ENCODE measurements at places on chromosomes 4 and X.

DNA sequence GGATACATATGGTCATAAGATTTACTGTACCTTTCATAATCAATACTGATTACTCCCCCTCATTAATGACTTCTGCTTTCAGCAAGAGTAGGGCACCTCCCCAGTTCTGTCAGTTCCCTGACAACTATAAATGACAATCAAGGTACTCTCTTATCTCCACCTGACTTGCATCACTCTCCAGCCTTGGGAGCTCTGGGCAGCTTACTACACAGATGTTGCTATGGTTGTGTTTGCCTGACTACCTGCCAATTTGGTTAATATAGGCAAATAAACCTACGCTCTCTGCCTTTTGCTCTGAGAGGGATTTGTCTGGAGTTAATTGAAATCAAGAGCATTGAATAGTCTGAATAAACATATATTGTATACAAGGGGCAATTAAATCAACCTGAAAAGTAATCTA lies 22.8 kb upstream of the MAP7D3 start:
- DNase-seq: no peak

DNA sequence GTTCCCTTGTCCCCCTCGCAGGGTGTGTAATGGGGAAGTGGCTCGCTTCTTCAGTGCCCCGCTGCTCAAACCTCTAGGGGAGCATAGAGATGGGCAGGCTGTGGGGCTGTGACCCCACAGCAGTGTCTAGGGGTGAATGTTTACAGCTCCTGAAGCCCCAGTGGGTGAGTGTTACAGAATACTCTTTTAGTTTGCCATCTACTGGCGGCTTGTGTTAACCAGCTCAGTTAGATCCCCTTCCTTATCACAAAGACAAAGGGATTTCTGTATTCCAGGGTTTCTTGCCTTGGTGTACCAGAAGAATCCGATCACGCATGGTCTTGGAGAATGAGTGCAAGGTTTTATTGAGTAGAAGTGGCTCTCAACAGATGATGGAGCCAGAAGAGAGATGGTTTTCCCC lies 108.1 kb upstream of the IQCM start:
- no peak for DNase-seq

GRCh38 chr4:112808001-112808400 lies 171.1 kb downstream of the LARP7 start:
- DNase-seq: no peak

DNA sequence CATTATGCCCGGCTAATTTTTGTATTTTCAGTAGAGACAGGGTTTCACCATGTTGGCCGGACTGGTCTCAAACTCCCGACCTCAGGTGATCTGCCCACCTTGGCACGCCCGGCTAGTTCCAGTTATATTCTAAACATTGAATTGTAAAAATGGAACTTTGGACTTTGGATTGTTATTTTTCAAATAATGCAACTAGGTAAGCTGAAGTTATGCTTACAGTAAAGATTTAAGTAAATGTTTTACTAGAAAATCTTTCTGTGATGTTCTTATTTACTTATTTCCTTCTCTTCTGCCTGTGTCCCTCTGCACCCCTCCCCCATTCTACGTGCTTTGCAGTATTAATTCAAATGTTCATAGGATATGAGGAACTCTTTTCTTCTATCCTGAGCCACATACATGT lies 26.1 kb downstream of the GK start:
- DNase-seq: no peak

GRCh38 chr4:186037692-186038658 lies 31.0 kb upstream of the TLR3 start:
- no peak for DNase-seq

GRCh38 chr4:62560858-62561257 lies 1360.7 kb downstream of the ADGRL3 start:
- DNase-seq: no peak

DNA sequence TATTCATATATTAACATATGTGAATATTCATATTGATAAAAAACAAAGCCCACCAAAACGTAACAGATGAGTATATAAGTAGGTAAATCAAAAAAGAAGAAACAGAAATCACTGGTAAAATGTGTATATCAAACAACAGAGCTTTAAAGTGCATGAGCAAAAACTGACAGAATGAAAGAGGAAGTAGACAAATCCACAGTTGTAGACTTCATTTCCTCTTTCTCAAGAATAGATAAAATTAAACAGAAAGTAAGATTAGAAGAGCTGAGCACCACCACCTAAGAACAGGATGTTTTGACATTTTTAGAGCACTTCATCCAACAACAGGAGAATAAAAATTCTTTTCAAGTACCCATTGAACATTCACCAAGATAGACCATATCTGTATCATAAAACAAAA lies 64.6 kb downstream of the CNKSR2 start:
- no peak for DNase-seq

DNA sequence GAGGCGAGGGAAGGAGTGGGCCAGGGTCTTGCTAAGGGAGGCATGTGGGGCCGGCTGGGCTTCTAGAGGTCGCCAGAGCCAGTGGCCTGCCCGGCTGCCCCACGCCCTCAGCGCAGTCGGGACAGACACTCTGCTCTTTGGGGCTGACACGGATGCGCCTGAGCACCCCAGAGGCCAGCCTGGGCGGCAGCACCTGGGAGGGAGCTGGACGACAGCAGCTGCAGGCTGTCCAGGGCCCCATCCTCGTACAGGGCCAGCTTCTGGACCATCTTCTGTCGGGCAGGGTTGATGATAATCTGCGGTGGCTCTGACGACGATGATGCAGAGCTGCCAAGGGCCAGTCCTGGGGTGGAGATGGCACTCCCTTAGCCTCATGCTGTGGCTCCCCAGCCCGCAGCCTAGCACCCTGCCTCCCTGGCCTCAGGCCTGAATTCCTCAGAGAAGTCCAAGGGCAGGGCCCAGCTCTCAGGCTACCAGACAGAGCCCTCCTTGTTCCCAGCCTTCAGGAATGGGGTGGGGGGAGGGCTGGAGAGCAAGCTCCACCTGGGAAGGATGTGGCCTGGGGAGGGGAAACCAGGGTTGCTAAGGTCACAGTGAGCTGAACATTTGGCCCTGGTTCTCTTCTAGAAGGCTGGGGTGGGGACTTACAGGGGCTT lies 7.2 kb downstream of the IRAK1 start:
- DNase-seq: no peak

GRCh38 chr4:163618845-163619244 lies 124.4 kb downstream of the TMA16 start:
- DNase-seq: no peak

DNA sequence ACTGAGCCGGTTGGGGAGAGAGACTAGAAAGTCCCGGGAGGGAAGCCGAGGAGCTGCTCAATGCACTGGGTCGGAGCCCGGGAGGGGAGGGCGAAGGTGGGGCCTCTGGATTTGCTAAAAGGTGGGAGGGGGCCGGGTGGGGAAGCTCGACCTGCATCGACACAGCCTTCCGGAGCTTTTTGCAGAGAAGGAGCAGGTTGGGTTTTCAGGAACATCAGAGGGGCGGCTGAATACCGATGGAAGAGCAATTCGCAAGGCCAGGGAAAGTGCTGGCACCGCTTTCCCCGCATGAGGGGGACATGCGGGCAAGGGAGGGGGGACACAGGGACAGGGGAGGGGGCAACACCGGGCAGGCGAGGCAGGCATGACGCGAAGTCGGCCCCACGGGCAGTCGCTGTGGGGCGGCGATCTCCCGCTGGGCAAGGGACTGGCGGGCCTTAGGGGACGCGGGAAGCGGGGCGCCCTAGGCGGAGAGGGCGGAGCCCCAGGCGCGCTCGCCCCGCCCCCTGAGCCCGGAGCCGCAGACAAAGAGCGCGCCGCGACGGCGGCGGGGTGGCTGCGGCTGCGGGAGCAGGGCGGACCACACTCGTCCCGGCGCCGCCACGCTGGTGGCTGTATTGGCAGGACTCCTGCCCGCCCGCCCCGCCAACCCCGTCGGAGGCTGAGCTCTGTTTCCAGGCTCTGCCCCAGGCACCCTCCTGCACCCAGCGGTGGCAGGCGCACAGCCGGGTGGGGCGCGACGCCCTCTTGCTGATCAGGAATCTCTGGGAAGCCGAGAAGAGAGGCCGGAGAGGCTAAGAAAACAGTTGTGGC lies 11.6 kb downstream of the PDZD4 start:
- peak; percentile 77 for DNase-seq

DNA sequence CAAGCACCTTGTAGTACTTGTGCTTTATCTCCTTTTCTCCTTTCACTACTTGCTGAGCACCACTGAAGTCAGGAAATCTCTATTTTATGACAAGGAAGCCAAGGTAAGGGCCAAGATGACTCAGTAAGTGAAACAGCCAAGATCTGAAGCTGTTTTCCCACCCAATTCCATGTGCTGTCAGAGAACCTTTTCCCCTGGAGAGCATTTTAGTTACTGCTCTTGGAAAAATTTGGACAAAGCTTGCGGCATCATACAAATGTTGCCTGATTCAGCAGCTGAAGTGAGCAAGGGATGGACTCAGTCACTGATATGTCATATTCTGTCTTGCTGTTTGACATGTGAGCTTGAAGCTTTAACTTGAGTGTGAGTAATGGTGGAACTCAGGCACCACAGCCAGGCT lies 391.4 kb downstream of the RAB28 start:
- no peak for DNase-seq

- DNase-seq: no peak
These were observed 43.7 kb upstream of the GPR78 start for GRCh38 chr4:8536467-8536866.

- DNase-seq: no peak
These were observed 24.4 kb downstream of the IGSF1 start for GRCh38 chrX:131264665-131265064.

- DNase-seq: no peak
These were observed 162.5 kb upstream of the RASGEF1B start for GRCh38 chr4:81634165-81634564.

GRCh38 chrX:20951016-20951810 lies 423.0 kb upstream of the CNKSR2 start:
- no peak for DNase-seq

- no peak for DNase-seq
These were observed 239.6 kb downstream of the PARM1 start for GRCh38 chr4:75172551-75172950.

GRCh38 chrX:105565856-105566255 lies 256.5 kb upstream of the NRK start:
- DNase-seq: no peak

GRCh38 chrX:149313871-149314371 lies 191.2 kb downstream of the IDS start:
- DNase-seq: no peak

GRCh38 chr4:1055721-1056590 lies 44.5 kb downstream of the FGFRL1 start:
- peak; percentile 88 for DNase-seq

DNA sequence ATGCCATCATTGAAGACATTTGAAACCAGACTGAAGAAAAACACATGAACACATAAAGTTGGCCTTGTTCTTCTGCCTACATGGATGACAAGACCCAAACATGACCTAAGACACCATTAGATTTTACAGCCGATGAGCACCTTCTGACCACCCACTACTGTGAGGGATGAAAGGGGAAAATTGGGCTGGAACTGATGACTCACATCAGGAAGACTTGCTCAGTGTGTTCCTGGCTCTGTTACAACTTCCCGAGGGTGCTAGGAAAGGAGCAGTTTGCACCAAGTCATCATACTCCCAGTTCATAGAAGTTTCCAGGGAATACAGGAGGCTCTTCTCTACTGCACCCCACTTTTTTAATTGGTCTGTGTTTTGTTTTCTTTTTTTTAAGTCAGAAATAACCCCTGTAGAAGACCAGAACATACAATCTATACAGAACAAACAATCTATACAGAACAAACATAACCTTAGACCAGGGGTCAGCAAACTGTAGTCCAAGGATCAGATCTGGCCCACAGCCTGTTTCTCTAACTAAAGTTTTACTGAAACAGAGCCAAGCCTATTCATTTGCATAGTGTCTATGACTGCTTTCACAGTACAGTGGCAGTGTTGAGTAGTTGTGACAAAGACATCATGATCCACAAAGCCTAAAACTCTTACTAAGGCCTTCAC lies 25.3 kb downstream of the BTC start:
- no peak for DNase-seq

DNA sequence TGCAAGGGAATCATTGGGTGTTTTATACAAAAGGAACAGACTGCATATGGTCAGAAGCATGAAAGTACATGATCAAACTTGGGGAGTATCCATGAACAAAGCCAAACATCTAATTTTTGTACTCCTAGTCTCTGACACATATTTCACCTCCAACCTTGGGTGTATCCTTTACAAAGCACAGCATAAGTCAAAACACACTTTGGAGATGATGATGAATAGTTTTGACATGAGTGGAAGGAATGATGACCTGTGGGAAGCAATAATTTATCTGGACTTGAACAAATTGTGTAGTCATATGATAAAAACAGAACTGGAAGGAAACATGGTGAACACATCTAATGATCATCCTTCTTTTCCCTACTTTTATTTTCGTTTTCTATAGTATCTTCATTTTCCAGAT lies 108.7 kb upstream of the PLS3 start:
- DNase-seq: no peak

GRCh38 chrX:69162361-69162865 lies 2.8 kb downstream of the PJA1 start:
- peak; percentile 47 for DNase-seq

DNA sequence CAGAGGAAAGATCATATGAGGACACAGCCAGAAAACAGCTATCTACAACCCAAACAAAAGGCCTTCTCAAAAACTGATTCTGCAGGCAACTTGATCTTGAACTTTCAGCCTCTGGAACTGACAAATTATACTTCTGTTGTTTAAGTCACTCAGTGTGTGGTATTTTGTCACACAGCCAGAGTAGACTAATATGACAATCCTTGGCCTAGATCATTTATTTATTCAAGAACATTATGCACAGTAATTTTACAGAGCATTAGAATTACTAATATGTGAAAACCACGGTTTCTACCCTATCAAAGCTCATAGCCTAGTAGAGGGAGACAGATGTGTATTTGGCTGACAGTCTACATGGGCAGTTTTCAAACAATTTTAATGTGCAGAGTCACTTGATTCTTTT lies 167.8 kb upstream of the PCDH18 start:
- no peak for DNase-seq

GRCh38 chr4:170306208-170306607 lies 216.5 kb upstream of the AADAT start:
- no peak for DNase-seq

DNA sequence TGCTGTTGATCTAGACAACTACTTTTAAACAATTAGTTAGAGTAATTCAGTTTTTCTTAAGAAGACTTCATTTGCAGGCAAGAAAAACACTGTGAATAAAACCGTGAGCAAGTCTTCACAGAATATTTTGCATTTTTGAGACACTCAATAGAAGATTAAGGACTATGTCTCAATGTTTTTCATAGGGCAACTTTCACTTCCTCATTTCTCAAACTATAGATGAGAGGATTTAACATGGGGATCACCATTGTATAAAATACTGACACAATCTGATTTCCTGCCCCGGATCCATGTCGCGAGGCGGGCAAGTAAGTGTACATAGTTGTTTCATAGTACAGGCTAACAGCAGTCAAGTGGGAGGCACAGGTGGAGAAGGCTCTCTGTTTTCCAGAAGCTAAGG lies 108.8 kb upstream of the IGSF1 start:
- DNase-seq: no peak

DNA sequence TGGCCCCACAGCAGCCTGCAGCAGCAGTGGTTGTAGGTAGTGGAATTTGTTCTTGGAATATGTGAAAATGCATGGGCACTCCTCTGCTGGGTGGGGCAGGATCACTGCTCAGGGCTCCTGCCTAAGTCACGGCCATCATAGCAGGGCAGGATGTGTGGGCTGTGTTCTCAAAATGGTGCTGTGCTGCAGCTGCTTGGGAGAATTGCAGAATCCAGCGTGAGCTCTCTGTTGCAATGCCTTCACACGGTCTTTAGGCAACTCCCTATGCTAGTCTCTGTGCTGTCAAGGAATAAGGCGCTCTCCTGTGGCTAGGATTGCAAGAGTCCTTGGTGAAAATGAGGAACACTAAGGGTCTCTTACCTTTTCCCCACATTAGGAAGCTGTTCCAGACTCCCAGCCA lies 42.9 kb downstream of the F8 start:
- no peak for DNase-seq

GRCh38 chr4:186400676-186401075 lies 134.7 kb downstream of the F11 start:
- no peak for DNase-seq
